Caudate nucleus (tissue), 63 donors: ENCODE measurements at places on chromosomes 2 and 18.
A peak's percentile ranks its signal among the peaks of the same experiment; 100 is the strongest.

DNA sequence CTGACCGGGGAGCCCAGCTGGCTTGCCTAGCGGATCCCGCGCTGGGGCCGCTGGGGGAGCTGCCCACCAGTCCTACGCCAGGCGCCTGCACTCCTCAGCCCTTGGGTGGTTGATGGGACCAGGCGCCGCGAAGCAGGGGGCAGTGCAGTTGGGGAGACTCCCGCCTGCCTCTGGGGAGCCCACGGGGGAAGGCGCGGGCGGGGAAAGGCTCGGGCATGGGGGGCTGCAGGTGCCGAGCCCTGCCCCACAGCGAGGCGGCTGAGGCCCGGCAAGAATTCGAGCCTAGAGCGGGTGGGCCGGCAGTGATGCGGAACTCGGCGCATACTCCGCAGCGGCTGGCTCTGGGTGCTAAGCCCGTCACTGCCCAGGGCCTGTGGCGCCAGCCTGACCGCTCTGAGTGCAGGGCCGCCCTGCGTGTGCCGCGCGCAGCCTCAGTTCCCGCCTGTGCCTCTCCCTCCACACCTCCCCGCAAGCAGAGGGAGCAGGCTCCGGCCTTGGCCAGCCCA lies 249.1 kb upstream of the TEKT4 start:
- DNase-seq: no peak

DNA sequence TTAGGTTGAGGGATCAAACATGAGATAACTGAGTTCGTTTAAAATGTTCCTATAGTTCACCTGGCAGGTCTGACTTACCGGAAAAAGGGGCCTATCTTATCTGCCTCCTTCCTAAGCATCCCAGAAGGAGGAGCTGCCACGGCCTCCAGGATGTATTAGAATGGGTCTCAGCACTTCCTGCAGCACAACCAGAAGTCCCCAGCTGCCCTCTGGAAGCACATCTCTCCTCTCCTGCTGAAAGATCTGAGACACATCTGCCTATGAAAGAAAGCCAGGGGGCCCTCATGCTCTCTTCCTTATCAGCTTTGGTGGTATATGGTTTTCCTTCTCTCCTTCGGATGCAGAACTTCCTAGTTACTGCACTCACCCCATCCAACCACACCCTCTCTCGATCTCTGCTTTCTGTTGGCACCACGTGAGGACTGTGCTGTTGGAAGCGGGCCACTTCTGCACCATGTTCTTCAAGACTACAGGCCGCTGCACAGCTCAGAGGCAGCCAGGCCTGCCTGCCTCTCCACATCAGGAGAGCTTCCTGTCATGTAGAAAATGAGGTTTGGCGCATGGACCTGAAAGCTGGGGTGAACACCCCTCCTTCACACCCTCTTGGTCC lies 6.5 kb downstream of the IGFBP5 start:
- no peak for DNase-seq

DNA sequence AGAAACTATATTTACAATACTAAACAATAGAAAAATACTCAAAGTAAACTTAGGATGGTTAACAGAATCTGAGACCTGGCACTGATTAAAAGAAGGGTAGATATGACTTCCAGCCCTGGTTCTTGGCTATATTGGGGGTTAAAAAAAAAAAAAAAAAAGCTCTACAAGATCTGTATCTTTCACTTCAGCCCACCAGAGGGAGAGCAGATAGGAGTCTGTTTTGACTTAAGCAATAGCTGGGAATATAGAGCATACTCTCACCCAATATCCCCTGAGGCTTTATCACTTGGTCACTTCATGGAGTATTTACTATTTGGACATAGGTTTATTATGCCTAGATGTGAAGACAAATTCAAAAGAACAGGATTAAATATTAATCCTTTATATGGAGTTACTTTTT lies 598.9 kb upstream of the LINC00305 start:
- no peak for DNase-seq

DNA sequence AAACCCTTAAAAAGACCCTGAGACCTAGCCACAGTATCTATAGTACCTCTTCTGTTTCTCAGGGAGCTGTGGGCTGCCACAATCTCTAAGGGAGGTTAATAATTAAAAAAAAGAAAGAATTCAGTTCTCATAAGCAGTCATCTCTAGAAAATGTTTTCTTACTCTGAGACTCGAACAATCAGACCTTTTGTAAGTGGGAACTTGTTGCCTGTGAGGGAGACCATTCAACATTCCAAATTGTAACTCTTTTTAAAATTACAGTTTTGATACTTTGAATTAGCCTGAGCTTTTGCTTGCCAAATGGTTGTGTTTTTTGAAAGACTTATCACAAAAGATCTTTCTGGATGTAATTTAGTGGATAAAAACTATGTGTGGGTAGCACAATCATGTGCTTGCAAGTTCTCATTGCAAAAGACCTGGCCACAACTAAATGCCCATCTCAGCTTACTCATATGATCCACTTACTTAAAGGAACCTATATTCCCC lies 33.3 kb downstream of the IL1R2 start:
- no peak for DNase-seq

- no peak for DNase-seq
Measured at GRCh38 chr2:19543663-19544383, 185.4 kb upstream of the OSR1 start.

DNA sequence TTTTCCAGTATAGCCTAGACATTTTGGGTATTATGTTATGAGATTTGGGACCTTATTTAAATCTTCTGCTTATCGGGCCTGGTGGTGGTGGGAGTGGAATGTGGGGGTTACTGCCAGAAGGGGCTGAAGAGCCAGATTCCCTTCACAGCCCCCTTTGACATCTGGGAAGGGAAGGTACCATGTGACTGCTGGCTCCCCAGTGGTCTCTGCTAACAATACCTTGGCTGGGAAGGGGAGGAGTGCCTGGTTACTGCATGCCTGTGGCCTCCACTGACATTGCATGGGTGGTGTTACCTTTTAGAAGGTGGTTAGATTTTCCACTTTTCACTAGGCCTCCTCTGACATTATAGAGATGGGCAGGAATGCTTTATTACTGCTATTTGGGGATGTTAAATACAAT lies 8.0 kb downstream of the ATP9B start:
- DNase-seq: no peak

GRCh38 chr2:197889041-197889440 lies 84.6 kb downstream of the PLCL1 start:
- DNase-seq: no peak

DNA sequence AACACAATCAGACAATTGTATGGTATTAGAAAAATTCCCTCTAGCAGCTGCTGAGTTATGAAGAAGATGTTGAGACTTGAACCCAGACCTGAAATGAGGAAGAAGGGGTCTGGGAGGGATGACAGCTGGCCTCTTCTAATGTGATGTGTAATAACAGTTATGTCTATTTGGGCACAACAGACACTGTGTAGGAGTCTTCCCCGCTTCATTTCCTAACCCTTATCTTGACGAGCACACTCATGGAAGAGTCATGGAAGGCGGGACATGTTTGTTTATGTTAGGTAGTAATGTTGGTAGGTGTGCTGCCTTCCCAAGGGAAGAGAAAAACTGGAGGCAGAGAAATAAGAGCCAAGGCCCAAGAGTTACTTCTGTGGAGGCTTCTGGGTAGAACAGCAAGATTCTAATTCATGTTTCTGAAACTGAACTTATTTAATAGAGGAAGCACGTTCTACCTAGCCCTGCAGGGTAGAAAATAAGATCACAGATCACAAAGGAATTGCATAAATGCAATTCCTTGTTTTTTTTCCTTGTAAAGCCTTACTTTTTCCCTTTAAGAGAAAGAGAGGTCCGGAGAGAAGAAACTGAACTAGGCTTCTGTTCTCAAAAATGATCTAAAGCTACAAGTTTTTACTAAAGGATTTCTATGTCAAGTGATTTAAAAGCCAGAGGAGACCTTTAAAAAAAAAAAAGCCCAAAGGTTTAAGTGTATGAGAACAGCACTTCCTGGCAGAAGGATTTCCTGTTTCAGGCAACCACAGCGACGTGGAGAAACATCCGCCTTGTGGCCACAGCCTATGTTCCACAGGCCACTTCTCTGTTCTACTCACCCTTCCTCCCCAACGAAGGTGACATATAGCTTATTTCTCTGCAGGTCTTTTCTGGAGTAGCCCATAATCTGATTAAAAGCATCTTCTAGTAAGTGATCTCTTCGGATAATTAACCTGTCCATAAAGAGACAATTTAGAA lies 68.5 kb upstream of the STK17B start:
- DNase-seq: no peak

GRCh38 chr2:207501802-207502576 lies 27.8 kb upstream of the CREB1 start:
- no peak for DNase-seq

GRCh38 chr2:44981714-44982108 lies 27.5 kb downstream of the SIX2 start:
- DNase-seq: peak; percentile 18

DNA sequence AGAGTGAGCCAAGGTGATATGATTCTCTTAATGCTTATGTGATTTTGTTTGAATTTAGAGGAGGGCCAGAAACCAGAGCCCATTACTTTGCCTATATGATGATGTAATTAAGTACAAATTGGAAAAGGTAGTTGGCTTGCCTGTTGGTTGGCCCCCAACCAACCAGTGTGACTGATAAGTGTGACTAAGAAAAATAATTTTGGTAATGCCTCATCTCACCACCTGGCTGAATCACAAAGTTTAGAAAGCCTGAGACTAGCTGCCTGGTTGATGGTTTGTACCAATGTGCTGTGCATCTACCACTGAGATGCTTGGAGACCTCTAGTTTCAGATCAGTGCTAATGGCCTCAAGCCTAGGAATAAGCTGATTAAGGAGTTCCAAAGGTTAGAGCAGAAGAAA lies 338.7 kb downstream of the CDH2 start:
- DNase-seq: no peak

- DNase-seq: no peak
Measured at GRCh38 chr18:44835703-44836102, 155.0 kb downstream of the SETBP1 start.

- no peak for DNase-seq
Measured at GRCh38 chr2:112463256-112463655, 18.7 kb upstream of the TTL start.

DNA sequence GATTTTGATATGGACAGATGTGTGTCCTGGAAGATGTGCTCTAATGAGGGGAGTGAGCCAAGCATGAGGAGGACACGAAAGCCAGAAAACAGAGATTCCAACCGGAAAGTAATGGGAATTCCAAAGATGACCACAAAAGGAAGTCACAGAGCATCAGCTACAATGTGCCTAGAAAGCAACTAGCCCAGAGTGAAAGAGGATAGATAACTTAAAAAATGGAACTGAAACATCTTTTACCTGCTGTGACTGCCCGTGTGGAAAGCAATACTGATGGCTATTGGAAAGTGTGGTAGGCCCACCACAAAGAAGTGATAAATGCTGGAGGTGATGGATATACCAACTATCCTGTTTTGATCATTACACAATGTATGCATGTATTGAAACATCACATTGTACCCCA lies 21.6 kb downstream of the DNMT3A start:
- no peak for DNase-seq

- DNase-seq: no peak
Measured at GRCh38 chr2:179044500-179044899, 5.4 kb downstream of the CCDC141 start.

- no peak for DNase-seq
Measured at GRCh38 chr2:23120161-23120560, 264.8 kb upstream of the KLHL29 start.

DNA sequence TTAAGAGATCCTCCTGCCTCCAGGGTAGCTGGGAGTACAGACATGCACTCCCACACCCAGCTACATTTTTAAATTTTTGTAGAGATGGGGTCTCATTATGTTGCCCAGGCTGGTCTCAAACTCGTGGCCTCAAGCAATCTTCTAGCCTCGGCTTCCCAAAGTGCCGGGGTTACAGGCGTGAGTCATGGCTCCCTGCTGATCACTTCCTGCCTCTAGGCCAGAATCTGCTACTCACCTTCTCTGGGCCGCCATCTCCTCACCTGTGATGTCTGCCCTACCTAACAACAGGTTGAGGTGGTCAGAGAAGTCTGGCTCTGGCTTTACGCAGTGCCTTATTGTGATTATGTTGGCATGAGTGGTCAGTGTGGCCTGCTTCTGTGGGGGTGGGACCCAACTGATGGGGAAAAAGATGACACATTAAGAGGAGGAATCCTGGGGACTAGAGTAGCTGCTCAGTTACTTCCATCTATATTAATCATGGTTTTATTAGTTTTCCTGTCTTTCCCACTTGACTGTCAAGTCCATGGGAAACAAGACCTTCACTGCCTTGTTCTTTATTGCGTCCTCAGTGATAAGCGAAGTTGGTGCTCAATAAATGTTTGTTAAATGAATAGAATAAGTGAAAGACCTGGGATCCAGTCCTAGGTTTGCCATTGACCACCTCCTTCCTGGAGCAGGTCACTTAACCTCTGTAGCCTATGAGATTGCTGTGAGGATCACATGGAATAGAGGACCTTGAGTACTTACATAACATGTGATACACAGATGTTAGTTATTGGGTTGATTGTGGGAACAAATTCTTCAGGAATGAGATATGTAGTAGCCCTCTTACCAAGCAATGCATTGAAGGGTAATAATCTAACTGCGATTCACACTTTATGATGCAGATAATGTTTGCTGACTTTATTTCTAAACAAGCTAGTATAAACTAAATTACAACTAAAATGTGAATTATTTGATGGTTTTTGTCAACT lies 15.7 kb downstream of the KCTD1 start:
- no peak for DNase-seq

- DNase-seq: no peak
Measured at GRCh38 chr18:63213331-63213900, 106.2 kb downstream of the BCL2 start.

- no peak for DNase-seq
Measured at GRCh38 chr2:174572556-174572955, 25.0 kb downstream of the WIPF1 start.

DNA sequence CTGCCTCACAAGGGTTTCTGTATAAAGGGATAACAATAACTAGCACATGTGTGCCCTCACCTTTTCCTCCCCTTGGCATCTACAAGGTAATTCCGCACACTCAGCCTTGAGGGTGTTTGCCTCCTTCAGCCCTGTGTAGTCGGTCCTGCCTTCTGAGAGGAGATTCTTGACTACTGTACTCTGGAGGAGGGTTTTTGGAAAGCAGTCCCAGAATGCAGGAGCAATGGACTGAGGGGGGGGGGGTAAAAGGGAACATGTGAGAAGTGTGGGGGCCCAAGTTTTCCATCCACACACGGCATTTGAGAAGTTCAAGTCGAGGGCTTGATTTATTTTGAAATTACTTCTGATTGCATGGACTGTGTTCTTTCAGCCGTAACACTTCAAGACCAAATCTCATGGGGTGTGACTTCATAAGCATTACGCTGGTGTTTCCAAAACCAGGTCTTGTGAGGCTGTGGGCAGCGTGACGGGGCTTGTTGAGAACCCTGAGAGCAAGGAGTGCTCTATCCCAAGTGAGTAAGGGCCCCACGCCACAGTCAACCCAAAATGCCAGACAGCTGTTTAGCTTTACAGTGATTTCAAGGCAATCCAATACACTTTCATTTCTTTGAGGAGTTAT lies 198.7 kb upstream of the MEIS1 start:
- no peak for DNase-seq

DNA sequence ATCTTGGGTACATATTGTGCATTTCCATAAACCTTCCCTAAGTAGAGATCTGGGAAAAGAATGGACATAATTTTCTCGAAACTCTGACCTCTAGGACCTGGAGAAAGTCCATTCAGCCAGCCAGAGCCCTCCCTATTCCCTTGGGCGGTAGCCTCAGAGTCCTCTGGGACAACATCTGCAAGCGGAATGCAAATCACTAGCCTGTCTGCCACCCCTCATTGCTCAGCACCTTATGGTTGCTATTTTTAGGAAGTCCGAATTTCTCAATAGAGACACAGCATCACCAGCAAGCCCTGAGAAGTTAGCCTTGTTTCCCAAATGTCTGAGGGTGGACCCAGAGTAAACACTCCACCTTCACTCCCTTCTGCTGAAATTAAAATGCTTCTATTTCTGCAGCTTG lies 17.6 kb upstream of the CD28 start:
- no peak for DNase-seq

- no peak for DNase-seq
Measured at GRCh38 chr2:98369710-98370239, 23.5 kb downstream of the CNGA3 start.
